OCI-M1 (cell line): ENCODE measurements at places on chromosomes 6 and 20.

DNA sequence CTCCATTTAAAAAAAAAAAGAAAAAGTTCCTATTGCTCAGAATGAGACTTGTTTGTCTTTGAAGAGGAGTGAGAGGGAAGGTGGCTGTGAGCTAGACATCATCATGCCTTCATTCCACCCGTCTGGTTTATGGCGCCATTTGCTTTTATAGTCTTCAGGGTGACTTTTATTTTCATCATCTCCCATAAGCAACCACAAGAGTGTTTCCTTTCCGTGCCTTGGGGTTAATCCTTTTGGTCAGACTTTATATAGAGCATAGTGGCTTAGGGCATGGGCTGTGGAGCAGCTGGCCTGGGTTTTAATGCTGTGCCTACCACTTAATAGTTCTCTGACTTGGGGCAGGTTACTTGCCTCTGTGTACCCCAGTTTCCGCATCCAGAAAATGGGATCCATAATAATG is 77.8 kb downstream of the RREB1 start:
- no peak for DNase-seq

GRCh38 chr6:50030777-50031562 is 9.2 kb upstream of the DEFB110 start:
- DNase-seq = peak; percentile 84

GRCh38 chr6:18405477-18406293 is 18.5 kb downstream of the RNF144B start:
- DNase-seq = no peak

GRCh38 chr20:35954907-35955251 is 577 bp upstream of the SCAND1 start:
- DNase-seq = no peak

GRCh38 chr20:12847872-12848271 is 160.9 kb upstream of the SPTLC3 start:
- DNase-seq = peak; percentile 25
